ENCODE measurements at places on chromosomes 1 and 21.
A peak's percentile ranks its signal among the peaks of the same experiment; 100 is the strongest.

DNA sequence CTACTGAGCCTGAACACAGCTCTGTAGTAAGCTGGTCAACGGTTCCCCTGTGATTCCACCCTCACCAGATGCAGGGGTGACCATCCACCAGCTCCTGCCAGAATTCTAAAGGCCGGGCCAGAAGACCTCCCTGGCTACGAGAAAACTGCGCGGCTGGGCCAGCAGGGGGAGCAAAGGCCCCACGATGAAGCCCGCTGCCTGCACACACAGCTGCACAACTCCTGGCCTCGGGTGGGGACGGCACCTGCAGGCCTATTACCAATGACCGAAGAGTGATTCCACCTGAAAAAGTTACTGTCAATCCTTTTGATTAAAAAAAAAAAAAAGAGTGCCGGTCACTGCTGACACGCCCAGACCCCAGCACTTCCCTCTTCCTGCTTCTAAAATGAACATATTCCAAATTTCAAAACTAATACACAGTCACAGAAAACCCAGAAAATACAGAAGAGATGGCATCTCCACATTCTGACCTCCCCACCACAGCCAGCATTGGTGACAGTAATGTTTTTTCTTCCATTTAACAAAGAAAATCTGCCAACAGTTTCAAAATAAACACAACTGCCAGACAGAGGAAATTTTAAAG is 49.8 kb upstream of the RIPK4 start:
- peak; percentile 89 for DNase-seq

DNA sequence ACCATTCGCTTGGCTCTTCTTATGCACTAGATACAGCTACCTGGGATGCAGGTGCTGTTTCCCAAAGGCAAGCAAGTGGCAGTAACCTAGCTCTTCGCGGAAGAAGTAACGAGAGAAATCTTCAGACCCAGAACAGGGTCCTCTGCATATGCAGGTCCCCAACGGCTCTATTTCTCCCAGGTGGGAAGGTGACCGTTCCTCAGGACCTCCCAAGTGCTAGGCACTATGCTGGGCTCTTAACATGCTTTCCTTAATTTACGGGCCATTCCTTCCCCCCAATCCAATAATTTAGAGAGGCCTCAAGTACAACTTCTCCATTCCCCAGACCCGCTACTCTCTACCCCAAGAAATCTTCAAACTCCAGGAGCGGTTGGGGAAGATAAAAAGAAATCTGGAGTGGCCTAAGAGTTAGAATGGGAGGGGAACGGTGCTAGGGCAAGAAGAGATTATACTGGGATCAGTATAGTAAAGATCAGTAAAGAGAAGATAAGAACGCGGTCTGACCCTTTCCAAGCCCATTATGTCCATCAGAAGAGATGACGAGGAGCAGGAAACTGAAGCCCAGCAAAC is 410 bp downstream of the TXNDC12 start:
- DNase-seq, result no peak

- DNase-seq, result no peak
Measured at GRCh38 chr1:215637041-215637573, 70.0 kb downstream of the KCTD3 start.

- DNase-seq, result no peak
Measured at GRCh38 chr1:247294282-247294681, 37.4 kb downstream of the ZNF496 start.

DNA sequence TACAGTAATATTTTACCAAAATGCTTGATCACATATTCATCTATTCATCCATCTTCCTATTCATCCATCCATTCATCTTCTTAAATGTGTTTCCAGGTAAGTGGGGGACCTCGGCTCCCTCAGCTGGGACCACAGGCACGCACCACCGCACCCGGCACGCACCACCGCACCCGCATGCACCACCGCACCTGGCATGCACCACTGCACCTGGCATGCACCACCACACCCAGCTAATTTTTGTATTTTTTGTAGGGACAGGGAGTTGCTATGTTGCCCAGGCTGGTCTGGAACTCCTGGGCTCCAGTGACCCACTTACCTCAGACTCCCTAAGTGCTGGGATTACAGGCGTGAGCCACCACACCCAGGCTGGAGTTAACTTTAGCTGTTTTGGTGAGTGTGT is 21.2 kb downstream of the ACTRT2 start:
- no peak for DNase-seq

DNA sequence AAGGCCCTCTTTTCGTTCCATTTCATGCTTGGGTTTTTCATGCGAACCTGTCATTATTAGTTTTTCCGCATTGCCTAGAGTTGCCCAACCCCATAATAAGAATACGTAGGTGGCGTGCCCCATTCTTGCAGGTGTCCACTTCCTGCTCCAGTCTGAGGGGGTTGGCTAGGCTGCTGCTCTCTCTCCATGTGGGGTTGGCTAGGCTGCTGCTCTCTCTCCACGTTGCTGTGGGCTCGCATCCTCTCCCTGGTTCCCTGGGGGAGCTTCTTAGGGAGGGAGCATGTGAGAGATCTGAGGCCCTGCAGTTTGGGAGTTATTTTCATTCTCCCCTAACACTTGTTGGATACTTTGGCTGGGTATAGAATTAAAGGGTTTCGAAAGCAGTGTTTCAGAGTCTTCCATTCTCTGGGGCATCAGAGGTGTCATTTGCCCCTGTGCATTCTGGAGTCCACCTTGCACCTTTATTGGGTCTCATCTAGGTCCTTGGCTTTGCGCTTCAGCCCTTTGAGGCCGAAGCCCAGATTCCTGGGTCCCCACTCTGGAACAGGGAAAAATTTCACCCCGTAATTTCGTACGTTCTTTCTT is 8.6 kb downstream of the C1orf35 start:
- DNase-seq, result no peak

- DNase-seq, result no peak
Measured at GRCh38 chr1:171966426-171967220, 125.3 kb downstream of the DNM3 start.

DNA sequence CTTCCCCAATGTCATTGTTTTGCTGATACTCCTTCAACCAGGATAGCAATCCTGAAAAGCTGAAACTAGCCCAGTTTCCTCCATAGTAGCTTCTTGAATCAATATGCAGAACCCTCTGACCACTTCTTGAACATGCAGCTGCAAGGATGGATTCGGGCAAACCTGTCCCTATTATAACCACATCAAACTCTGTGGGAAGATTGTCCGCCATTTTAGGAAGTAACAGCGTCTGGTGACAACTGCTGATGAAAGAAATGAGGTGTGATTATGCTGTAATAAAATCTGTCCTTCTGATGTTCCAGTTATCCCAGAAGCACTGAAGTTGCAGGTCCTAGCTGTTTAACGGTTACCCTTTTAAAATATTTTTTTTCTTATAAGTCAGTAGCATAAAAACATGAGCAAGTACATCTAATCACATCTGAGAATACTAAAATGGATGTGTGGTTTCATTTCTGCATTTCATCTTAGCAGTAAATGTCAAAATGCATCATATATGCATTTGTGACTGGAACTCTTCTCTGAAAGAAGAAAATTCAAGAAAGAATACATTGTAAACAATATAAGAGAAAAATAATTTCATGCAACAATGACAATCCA is 4.5 kb downstream of the CHML start:
- no peak for DNase-seq

GRCh38 chr1:31702836-31703404 is 897 bp downstream of the COL16A1 start:
- no peak for DNase-seq

- DNase-seq, result peak; percentile 35
Measured at GRCh38 chr1:58814251-58815068, 30.6 kb upstream of the JUN start.

- no peak for DNase-seq
Measured at GRCh38 chr1:208747979-208748378, 503.8 kb upstream of the PLXNA2 start.

GRCh38 chr1:6220236-6220635 is 14.3 kb downstream of the RNF207 start:
- DNase-seq, result no peak

DNA sequence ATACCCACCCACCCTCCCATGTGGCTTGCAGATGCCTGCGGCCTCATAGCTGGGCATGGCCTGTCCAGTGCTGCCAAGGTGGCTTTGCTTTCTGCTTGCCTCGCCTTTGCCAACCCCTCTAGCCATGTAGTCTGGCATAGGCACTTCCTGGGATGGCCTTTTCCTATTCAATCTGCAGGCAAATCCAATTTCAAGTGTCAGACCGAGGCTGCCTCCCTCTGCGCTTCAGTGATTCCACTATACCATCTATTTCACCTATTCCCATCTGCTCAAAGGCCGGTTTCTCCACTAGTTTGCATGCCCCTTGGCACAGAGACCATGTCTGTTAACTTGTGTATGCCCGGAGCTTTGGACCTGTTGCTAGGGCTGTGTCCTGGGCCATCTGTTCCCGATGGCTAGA is 3.8 kb upstream of the ZBTB21 start:
- no peak for DNase-seq

DNA sequence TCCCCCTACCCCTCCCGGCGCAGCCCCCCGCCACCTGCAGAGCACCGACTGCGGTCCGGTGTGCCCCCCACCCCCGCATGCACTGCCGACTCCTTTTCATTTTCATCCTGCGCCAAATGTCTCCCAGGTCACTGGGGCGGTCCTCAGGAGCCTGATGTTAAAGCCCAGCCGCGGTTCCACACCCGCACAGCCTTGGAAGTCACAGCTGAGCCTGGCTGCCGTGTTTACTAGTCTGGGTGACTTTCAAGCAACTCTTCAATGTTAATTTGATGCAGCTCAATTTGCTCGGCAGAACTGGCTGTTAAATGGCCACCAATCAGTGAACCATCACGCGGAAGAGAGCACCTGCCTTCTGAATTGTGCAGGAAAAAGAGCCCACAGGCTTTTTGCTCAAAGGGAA is 27.2 kb downstream of the THAP3 start:
- no peak for DNase-seq

DNA sequence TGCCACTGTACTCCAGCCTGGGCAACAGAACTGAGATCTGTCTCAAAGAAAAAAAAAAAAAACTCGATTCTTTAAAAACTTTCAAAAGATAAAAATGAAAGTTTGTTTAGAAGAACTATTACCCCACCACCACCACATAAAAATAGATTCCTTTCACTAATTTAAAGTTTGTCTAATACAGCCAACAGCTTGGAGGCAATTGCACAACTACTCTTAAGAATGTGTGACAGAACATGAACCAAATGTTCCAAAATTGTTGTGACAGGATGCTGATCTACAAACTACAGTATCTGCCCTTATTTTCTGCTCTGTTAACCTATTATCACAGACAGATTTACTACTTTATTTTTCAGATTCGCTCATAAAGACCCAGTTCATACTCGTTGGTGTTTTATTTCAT is 5.5 kb upstream of the TGFBR3 start:
- DNase-seq, result no peak

DNA sequence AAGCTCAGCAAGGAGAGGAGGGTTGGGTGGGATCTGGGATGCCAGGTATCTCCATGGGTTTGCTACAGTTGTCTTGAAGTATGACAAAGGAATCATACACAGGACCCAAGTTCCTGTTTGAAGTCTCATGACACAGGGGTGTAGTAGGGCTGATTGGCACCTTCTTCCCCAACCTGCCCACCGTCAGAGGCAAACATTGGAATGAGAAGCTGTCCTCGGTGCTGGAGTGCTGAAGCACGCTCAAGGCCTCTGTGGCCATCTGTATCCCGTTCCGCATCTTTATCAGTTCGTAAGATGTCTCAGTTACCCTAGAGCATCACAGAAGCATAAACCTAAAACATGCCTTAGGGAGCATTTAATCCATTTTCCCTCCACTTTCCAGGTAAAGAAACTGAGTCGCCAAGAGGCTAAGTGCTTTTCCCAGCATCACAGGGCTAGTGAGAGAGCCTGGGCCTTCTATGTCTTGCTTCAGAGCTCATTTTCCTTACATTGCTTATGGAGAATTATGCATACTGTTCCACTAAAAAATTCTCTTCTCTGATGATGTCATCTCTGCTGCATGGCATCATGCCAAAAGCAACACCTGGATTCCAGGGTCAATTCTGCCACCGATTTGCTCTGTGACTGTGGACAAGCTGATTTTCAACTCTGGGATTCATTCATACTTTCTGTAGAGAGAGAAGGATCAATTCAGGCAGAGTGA is 34.2 kb downstream of the VWA5B1 start:
- DNase-seq, result no peak

- DNase-seq, result peak; percentile 63
Measured at GRCh38 chr1:212858461-212859265, 588 bp downstream of the FLVCR1 start.

DNA sequence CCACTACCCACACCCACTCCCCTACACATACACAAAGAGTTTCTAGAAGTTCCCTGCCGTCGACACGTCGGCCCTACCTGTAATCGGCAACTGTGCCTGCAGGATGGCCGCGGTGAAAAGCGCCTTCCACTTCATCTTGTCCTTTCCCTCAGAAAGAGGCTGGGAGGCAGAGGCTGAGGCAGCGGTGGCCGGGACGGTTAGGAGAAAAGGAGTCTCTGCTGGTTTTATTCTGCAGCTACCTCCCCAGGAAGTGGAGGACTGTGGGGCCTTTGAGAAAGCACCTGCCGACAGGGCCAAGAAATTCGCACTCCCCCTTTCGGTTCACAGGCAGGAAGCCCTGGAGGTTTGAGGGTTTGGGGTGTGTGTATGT is at the start of gene CD247:
CD247 (minus strand) TSS at position 199 of the 370 bp plus-strand sequence; CDS start at position 135, 64 bp downstream.
- DNase-seq, result peak; percentile 47

DNA sequence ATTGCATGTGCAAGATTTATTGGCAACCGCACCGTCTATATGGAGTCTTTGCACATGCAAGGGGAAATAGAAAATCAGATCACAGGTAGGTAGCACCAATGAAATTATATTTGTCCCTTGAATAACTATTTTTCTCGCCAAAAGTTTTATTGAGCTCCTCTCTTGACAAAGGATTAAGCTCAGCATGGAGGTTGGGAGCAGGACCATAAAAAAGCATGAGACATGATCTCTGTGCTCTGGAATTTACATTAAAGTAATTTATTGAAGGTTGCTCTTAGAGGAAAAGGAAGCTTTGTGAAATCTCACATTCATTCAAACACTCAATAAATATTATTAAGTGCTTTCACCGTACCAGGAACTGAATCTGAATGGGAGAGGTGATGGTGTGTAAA is 66.0 kb upstream of the UBE2U start:
- DNase-seq, result no peak

GRCh38 chr1:78996791-78997190 is 9.7 kb downstream of the ADGRL4 start:
- DNase-seq, result no peak

GRCh38 chr1:29631836-29632805 is 395.8 kb downstream of the PTPRU start:
- DNase-seq, result no peak

- DNase-seq, result no peak
Measured at GRCh38 chr1:101302831-101303511, 66.2 kb downstream of the S1PR1 start.

GRCh38 chr1:78255846-78256245 is 210.1 kb downstream of the GIPC2 start:
- no peak for DNase-seq

- peak; percentile 93 for DNase-seq
Measured at GRCh38 chr1:1441002-1441888, 5.8 kb downstream of the VWA1 start.

- DNase-seq, result no peak
Measured at GRCh38 chr1:112263453-112263852, 132.6 kb upstream of the CTTNBP2NL start.

GRCh38 chr1:39926343-39926793 is 24.7 kb upstream of the MYCL start:
- DNase-seq, result no peak
